CD14-positive monocyte (primary cell): ENCODE measurements at places on chromosomes 13 and 19. TPM values are rescaled to one million over a fixed set of nuclear protein-coding genes. Genes with fewer than 3 reads are reported as not detected.
A peak's percentile ranks its signal among the peaks of the same experiment; 100 is the strongest.

DNA sequence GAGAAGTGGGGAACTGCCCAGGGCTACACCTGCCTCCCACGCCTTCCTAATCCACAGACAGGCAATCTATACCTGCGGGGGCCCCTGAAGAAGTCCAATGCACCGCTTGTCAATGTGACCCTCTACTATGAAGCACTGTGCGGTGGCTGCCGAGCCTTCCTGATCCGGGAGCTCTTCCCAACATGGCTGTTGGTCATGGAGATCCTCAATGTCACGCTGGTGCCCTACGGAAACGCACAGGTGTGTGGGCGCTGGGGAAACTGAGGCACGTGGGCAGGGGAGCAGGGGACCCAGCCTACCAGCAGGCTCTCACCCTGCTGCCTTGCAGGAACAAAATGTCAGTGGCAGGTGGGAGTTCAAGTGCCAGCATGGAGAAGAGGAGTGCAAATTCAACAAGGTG is 1.4 kb downstream of the IFI30 start:
- H3K4me1 ChIP-seq: peaks cover 84% of the 10 kb centered on the region
- no peak for DNase-seq
- peaks cover 43% of the 10 kb centered on the region for H3K36me3 ChIP-seq
- H3K27me3 ChIP-seq: no peaks in the 10 kb centered on the region
- H3K27ac ChIP-seq: peak overlapping the region; percentile 99
- peak overlapping the region; percentile 100 for H3K4me3 ChIP-seq

GRCh38 chr13:90365130-90365529 is 982.4 kb upstream of the MIR17HG start:
- H3K27me3 ChIP-seq: no peaks in the 10 kb centered on the region
- H3K27ac ChIP-seq: no peak overlapping the region
- no peaks in the 10 kb centered on the region for H3K36me3 ChIP-seq
- H3K4me1 ChIP-seq: no peaks in the 10 kb centered on the region
- no peak overlapping the region for H3K4me3 ChIP-seq

DNA sequence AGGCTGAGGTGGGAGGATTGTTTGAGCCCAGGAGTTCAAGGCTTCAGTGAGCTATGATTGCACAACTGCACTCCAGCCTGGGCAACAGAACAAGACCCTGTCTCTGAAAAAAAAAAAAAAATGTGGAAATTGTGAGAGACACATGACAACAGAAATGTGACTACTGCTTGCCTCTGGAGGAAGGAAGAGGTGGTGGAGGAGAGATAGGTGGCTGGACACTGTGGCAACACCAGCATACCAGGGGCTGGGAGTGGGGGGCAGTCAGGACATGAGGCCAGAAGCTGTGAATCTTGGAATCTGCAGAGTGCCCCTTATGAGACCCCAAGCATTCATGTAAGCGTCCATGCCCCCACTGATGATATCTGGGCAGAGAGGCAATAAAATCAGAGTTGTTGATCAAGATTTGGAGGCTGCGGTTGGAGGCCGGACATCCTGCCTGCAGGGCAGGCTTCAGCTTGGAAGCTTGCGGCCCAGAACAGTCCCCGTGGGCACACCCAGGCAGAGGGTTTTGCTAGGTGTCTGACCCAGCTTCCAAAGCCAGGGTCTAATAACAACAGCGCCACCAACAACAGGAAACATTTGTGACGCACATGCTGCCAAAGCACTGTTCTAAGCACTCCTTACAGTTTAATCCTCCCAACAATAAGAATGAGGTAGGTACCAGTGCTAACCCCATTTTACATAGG is 16.9 kb downstream of the FAM187B start:
- no peak overlapping the region for H3K4me3 ChIP-seq
- peak; percentile 83 for DNase-seq

- H3K36me3 ChIP-seq: no peaks in the 10 kb centered on the region
- H3K4me3 ChIP-seq: peak overlapping the region; percentile 32
- peaks cover 14% of the 10 kb centered on the region for H3K4me1 ChIP-seq
- DNase-seq: no peak
- H3K27me3 ChIP-seq: no peaks in the 10 kb centered on the region
Measured at GRCh38 chr13:50991579-50992521, 82.3 kb downstream of the RNASEH2B start.

DNA sequence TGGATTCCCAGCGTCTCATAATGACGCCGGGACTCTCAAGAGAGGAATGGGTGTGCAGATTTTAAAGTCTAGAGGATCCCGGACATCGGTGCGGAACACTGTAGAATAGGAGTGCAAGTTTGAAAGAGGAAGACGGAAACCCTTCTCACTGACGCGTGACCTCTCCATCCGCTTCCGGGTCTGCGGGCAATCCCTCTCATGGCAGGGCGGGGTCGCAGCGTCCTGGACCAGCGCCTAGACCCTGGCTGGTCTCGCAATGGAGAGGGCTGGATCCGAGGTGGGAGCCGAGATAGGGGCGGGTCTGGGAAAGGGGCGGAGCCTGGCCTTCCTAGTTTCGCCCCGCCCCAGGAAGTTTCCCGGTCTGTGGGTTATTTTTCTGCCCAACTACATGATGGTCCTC is 4.6 kb upstream of the ZNF845 start:
- no peaks in the 10 kb centered on the region for H3K36me3 ChIP-seq
- no peak overlapping the region for H3K4me3 ChIP-seq
- no peaks in the 10 kb centered on the region for H3K27me3 ChIP-seq
- no peak for DNase-seq
- H3K4me1 ChIP-seq: peaks cover 8% of the 10 kb centered on the region

- no peak overlapping the region for H3K27ac ChIP-seq
- no peak for DNase-seq
- H3K4me3 ChIP-seq: no peak overlapping the region
- H3K36me3 ChIP-seq: no peaks in the 10 kb centered on the region
- H3K4me1 ChIP-seq: no peaks in the 10 kb centered on the region
Measured at GRCh38 chr13:39768962-39769361, 113.5 kb downstream of the COG6 start.

DNA sequence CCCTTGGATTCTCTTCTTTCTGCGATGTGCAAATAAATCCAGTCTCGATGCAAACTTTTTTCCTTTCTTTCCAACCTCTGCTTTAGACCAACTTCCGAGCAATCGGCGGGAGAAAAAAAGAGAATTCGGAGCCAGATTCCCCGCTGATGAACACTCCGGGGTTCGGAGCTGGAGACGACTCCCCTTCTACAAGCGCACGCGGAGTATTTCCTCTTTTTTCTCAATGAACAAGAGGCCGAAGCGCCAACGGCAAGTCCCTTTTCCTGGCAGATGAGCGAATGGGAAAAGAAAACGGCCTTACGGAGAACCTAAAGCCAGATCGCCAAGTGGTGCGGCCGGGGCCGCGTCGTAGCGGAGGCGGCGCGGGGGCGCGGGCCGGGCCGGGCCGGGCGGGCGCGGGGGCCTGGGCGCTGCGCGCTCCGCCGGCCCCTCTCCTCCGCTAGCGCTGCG is 250 bp downstream of the SPRY2 start:
- no peak overlapping the region for H3K27ac ChIP-seq
- peaks cover 8% of the 10 kb centered on the region for H3K27me3 ChIP-seq
- H3K4me1 ChIP-seq: peaks cover 38% of the 10 kb centered on the region
- peak overlapping the region; percentile 52 for H3K4me3 ChIP-seq

The JAK3 gene
- 44.6 and 44.9 TPM in 2 replicates for polyA plus RNA-seq

The ATP8A2 gene
- polyA plus RNA-seq: not detected

The KLF12 gene
- polyA plus RNA-seq: 0.04 TPM

The FBL gene
- 60.3 TPM for polyA plus RNA-seq

The NDUFA7 gene
- polyA plus RNA-seq: 133 TPM

The DZIP1 gene
- polyA plus RNA-seq: not detected
